Sigmoid colon (tissue), 7 donors: ENCODE measurements at places on chromosomes 1 and 21. TPM values are rescaled to one million over a fixed set of nuclear protein-coding genes. Genes with fewer than 3 reads are reported as not detected.

The BMP8B gene
- 0.81 TPM for total RNA-seq

The ZNF593OS gene
- total RNA-seq = not detected

The CSF3R gene
- total RNA-seq = 9.1 TPM

The OR6K3 gene
- total RNA-seq = not detected

The ACTA1 gene
- total RNA-seq = not detected

The CRP gene
- not detected for total RNA-seq

The FCRL6 gene
- total RNA-seq = not detected

The PLA2G2F gene
- not detected for total RNA-seq

The GJB5 gene
- total RNA-seq = not detected

The RAB25 gene
- not detected for total RNA-seq

The OR2AK2 gene
- 0.55 TPM for total RNA-seq

The FCGR3A gene
- total RNA-seq = 14.4 TPM

The IFFO2 gene
- 35.0 TPM for total RNA-seq

The SPOCD1 gene
- 0.14 TPM for total RNA-seq

The MTHFR gene
- total RNA-seq = 16.8 TPM

The FCER1G gene
- 86.4 TPM for total RNA-seq

The TRIM67 gene
- under 0.01 TPM for total RNA-seq

The OVAAL gene
- not detected for total RNA-seq

The C1orf226 gene
- 16.1 TPM for total RNA-seq

The LRRC53 gene
- not detected for total RNA-seq

The ERICH3 gene
- 0.16 TPM for total RNA-seq

The KIF14 gene
- total RNA-seq = under 0.01 TPM

The FCRL5 gene
- not detected for total RNA-seq

The FAM110D gene
- total RNA-seq = 1.2 TPM

The USP24 gene
- 58.8 TPM for total RNA-seq

The ADAMTSL4 gene
- 36.0 TPM for total RNA-seq

The SLC45A3 gene
- 0.82 TPM for total RNA-seq

The PLA2G2A gene
- 158 TPM for total RNA-seq

The TRABD2B gene
- 1.1 TPM for total RNA-seq

The G0S2 gene
- total RNA-seq = 23.0 TPM

The COL6A1 gene
- 1,404 TPM for total RNA-seq

The C4BPA gene
- not detected for total RNA-seq

The F13B gene
- total RNA-seq = not detected

The KLHDC8A gene
- 1.6 TPM for total RNA-seq

The RIPK4 gene
- total RNA-seq = 0.28 TPM

The FLG2 gene
- total RNA-seq = not detected

The HHAT gene
- total RNA-seq = 6.4 TPM

The AMY1A gene
- total RNA-seq = not detected

The RAB42 gene
- 3.2 TPM for total RNA-seq

The PRAMEF13 gene
- total RNA-seq = not detected

The SLC5A9 gene
- total RNA-seq = not detected

The KCNJ9 gene
- total RNA-seq = 0.36 TPM

The KRTAP10-1 gene
- total RNA-seq = not detected
